NCI-H2107 (cell line): ENCODE measurements at places on chromosomes 6 and 20.

DNA sequence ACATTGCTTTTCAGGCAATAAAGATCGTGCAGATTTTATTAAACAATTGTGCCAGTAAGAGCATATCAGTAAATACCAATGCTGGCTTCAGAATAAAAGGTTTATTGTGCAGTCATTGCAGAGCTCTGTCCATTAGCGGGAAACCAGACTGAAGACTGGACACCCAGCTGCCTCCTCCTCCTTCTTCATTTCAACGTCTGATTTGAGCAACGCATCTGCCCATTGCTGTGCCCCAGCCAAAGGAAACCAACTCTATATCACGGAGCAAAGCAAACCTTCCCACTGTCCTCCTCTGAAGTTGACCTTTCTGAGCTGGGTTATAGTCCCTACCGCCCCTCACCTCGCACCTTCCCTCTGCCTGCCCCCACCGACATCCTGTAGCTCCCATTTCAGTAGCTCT, 80.8 kb downstream of the SLC22A23 start:
- no peak for DNase-seq

- DNase-seq: no peak
Observed at GRCh38 chr6:7954477-7955200, 44.1 kb upstream of the TXNDC5 start.

DNA sequence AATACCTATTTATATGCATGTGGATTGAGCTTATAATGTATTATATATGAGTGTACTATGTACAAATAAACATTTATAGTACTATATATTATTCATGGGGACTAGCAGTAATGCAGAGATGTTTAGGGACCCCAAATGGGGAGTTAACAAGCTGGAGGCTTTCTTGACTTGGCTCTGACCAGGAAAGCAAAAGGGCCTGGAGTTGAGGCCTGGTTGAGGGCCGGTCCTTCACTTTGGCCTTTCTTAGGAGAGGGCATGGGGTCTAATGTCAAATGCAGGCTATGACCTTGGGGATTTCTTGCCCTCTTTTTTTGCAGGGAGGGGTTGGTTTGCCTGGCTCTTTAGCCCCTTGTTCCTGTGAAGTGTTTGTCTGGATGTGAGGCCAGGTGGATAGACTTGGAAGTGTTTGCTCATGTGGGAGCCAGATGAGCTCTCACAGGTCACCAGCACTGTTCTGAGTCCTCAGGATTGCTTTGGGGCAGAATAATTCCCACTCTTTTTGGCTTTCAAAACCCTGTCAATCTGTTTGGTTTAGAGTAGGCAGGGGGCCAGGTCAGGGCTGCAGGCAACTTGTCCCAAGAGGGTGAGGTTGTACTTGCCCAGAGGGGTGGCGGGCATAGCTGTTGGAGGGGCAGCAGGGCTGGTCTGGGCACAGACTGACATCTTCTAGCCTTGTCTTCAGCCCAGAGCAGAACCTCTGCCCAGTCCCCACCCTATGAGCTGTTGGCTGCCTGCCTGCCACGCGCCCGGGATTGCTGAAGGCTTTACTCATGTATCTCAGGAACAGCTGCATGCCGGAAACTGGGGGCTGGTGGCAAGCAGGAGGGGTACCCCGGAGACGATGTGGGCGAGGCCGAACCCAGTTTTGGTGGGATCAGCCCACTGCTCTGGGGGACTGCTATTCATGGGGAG, 14.6 kb downstream of the TJAP1 start:
- DNase-seq: no peak

GRCh38 chr6:153485072-153485471, 354.0 kb upstream of the RGS17 start:
- DNase-seq: no peak

DNA sequence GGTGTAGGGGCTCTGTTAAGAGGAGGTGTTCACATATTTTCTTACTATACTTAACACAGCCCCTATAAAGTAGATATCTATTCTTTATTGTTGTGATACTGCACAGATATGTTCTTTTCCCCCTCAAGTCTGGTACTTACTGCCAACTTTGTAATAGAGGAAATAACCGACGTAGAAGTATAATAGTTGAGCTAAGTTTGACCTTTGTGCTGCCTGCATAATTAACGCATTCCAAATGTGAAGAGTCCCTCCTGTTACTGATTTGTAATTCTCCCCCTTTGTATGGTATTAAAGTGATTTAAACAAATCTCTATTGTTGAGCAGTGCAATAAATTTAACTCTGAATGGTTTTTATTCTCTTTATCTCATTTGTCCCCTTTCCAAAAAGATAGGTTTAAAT, 39.0 kb downstream of the PHF3 start:
- DNase-seq: no peak

- DNase-seq: no peak
Observed at GRCh38 chr6:134368670-134369069, 50.8 kb upstream of the SGK1 start.
